SIG-M5 (cell line): ENCODE measurements at places on chromosomes 16 and 17.

GRCh38 chr16:11087691-11088073 lies 143.3 kb downstream of the CLEC16A start:
- DNase-seq, result no peak

DNA sequence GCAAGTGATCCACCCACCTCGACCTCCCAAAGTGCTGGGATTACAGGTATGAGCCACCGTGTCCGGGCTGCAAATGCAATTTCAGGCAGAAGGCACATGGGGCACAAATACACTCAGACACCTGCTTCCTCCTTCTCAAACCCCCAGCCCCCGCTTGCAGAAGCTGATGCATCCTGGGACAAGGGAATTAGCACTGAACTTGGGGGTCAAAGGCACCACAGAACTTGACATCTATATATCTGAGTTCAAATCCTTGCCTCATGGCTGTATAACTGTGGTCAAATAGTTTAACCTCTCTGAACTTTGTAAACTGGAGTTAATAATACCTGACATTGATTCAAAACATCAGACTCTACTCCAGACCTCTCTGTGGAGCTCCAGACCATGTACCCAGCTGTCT lies 4.1 kb upstream of the ARL5C start:
- no peak for DNase-seq

- DNase-seq, result no peak
Measured at GRCh38 chr17:82729479-82730260, 5.7 kb upstream of the FN3K start.

DNA sequence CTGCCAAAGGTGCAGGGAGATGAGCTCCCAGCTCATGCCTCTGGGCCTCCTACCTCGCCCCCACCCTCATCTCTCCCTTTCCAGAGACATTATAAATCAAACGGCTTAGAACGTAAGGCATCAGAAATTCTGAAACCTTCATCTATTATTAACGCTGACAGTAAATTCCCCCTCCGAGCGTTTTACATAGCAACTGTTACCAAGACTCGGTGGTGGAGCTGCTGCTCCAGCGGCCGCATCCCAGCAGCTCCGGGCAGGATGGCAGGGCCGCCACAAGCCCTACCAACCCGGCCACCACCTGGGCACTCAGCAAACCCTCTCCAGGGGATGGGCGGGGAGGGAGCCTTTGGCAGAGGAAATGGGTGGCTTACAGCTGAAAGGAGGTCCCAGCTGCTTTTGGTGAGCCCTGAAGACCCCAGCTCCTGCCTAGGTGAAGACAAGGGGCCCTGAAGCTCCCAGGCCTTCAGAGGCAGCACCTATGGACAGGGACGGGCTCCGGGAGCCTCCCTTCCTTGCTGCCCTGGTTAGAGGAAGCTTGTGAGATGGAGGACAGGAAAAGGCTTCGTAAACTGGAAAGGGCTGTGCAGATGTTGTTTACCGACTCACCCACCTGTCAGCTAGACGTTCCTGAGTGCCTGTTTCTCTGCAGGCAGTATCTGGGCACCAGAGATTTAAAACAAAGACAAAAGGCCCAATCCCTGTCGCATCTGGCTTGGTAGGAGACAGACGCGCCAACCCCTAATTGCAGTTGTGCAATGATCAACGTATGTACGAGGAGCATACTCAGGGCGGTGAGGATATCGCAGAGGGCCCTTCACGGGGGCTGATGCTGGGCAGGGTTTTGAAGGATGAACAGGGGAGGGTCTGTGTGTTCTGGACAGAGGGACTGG lies 76.9 kb downstream of the RAI1 start:
- DNase-seq, result no peak

- no peak for DNase-seq
Measured at GRCh38 chr16:69057400-69058378, 47.8 kb upstream of the HAS3 start.

DNA sequence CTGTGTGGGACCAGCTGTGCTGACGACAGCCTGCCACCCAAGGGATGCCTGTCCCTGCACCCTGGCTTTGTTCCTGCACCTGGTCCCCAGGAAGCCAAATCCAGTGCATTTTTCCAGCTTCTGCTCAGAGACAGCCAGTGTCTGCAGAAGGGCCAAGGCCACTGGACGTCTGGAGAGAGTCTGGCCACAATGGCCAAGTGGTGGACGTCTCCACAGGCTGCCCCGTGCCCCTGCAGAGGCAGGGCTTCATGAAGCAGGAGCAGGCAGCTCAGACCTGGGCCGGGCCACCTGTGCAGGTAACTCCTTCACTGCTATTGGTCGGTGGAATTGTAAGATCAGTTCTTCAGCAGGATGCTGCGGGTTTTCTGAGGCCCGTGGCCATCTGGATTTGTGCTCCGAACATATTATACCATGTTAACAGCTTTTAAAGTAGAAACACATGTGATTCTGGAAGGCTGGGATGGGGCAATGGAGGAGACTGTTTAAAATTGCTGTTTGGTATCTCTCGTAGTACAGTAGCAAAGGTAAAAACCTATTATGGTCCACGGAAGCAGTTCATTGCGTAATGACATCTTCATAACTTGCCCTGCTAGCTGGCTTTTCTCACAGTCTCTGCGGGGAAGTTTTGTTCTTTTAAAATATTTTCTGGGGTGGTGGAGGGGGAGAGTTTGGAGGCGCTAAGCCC lies 185.3 kb downstream of the CCDC182 start:
- no peak for DNase-seq

DNA sequence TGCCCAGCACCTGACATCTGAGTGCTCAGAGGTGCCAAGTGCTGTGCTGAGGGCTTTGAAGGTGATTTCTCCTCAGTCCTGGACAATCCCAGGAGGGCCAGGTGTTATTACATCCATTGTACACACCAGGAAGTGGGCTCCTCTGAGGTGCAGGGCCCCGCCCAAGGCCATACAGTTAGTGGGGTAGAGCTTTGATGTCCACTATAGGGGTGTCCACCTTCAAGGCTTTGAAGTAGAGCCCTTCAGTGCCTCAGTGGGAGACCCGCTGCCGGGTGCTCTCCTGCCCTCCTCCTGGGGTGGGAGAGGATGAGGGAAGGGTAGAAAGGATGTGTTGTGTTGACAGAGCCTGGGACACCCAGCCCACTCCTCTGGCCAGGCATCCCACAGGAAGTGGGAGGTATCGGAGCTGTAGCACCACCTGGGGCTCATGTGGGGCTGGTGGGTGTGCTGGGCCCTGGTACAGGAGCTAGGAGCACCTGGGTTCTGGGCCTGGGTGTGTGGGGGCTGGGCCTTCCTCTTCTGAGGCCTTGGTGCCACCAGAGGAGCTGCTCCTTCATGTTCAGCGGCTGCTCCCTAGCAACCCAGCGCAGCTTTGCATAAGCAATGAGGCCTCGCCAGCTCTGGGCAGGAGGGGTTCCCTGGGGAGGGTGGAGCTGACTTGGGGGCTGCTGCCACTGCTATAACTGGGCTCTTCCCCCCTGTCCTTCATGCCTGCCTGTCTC lies 7.4 kb downstream of the LASP1 start:
- DNase-seq, result no peak

DNA sequence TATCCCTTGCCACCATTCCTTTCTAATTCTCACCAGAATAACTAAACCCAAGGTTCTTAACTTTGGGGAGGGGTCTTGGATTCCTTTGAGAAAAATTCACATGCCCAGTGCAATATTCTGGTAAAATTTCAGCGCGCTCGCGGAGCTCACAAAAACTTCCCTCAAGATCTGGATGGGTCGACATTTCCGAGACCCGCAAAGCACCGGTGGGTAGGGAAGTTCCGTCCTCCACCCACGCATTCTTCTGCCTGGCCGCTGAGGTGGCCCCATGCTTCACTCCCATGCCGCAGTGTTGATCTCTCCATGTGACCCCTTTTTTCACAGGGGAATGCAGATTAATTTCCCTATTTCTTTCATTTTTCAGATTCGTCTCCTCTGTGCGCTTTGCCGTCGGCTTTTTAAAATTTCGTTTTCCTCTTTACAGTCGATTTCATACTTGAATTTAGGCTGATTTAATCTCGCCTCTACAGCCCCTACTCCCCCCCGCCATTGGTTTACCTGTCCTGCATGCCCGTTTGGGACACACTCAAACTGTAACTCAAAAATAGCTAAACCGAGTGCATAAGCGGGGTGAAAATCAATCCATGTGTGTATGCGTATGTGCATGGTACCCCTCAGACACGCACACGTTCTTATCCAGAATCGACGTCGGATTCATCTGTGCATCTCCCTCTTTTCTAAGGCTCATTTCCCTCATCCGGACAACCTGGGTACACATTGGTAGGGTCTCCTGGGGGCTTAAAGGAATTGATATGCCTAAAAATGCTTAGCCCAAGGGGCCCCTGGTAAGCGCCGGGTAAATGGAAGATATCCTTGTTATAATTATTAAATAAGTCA lies 1.4 kb upstream of the SP6 start:
- no peak for DNase-seq

DNA sequence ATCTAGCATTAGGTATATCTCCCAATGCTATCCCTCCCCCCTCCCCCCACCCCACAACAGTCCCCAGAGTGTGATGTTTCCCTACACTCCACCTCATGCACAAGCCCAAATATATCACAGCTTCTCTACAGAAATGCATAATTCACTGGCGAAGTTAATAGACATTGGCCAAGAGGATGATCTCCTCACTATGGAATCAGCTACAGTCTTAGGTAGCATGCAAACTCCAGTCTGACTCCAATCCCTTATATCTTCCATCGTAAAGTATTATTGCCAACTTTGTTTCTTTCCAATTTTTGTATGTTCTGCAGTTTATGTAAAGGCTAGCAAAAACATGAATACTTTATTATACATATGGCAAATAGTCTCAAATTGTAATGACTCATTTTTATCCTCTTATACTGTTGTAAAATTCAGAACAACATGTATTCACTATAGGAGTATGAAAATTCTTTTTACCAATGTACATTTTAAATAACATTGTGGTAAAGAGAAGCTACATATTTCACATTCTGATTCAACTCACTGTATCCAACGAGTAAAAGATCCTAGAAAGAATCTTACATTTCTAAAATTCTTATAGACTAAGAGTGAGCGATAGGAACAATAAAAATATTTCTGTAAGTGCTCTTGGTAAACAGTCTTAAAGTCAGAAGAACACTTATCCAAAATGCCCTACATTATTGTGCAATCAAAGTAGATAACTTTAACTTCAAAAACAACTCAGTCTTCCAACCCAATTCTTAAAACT lies 871 bp downstream of the ABCA8 start:
- DNase-seq, result no peak

DNA sequence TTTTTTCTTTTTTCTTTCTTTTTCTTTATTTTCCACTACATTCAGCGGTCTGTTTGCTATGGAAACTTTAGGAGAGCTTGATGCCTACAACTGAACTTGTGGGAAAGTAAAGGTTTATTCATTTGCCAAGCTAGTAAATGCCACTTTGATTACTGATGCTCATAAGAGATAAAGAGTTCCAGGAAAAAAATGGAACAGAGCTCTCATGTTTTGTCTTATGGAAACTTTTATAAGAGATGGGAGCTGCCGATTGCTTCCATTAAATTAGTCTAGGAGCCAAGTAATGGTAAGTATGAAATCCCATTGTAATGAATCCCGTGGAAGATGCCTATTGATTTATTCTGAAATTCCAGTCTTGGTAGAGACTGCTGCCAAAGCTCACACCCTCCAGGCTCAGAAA lies 7.1 kb downstream of the ANKFN1 start:
- DNase-seq, result no peak

GRCh38 chr16:82011199-82011641 lies at the start of gene SDR42E1:
Gene SDR42E1, minus strand, starts transcription at chr16:82011470. Its CDS starts 10,612 bp downstream, at chr16:82000858.
- DNase-seq, result no peak

DNA sequence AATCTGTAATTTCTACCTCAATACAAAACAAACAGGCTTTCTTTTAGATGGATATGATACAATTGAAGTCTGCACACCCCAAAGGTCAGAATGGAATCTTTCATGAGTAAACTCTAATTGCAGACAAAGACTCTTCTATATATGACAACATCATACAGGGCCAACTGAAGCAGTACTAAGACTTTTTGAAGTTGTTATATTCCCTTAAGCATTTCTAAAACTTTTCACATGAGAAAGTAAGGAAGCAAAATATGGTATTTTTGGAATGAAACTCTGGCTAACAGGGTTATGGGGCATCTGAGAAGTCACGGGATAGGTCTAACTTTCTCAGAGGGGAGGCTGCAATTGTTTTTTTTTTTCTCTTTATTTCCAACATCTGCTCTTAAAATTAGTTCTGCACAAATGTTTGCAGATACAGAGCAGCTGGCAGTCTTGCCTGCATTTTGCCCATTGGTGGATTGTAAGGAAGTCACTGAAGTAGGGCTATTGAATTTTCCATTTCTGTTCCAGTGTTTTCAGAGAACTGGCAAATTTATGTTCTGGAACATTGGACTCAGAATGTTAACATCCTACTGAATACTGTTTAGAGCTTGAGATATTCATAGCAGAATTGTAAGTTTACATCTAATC lies 59.1 kb downstream of the SSH2 start:
- DNase-seq, result no peak

DNA sequence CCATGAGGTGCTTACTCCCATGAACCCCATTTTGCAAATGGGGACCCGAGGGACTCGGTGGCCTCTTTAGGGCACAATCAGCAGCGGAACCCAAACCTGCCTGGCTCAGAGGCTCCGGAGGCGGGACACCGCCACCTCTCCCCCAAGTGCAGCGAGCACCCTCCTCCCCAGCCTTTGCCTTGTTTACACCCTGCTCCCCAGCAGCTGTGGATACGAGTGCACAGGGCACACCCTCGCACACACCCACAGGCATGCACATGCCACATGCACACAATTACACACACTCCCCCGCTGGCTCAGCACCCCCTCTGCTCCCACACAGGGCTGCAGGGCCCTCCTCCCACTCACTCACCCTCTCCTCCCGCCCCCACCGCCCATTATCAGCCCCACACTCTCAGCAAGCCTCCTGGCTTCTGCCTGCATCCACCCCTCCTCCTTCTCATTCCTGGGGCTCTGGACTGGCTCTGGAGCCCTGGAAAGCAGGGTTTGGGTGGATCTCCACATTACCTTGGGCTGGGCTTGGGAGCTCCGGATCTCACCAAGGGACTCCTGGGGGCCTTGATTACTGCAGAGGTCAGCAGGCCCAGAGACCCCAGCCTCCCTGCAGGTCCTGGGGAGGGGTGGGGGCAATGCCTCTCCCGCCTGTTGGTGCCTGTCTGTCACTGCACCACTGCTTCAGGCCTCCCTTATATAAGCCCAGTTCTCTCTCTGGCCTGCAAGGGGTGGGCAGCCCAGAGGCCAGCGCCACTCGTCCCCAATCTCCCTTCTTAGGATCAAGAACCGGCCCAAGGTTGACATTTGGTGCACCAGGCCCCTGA lies 6.4 kb downstream of the PDK2 start:
- DNase-seq, result no peak

DNA sequence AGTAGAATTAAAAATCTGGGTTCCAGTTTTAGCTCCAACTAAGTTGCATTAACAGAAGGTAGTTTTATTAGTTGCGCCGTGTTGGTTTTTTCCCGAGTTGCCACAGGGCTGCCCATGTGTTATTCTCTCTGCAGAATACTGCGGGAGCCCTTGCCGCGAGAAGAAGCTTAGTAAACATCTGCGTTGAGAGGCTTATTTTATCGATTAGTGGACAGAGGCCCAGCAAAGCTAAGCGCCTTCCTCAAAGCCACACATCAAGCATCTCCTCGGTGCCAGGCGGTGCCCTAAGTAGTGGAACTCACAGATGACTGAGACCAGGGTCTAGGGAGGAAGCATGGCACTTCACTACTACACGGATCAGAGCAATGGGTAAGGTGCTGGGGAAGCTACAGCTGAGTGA lies 212.3 kb upstream of the IRX5 start:
- no peak for DNase-seq

- no peak for DNase-seq
Measured at GRCh38 chr16:89292443-89293078, 75.1 kb downstream of the ZNF778 start.
